ENCODE measurements at places on chromosomes 11 and 22.
A peak's percentile ranks its signal among the peaks of the same experiment; 100 is the strongest.

DNA sequence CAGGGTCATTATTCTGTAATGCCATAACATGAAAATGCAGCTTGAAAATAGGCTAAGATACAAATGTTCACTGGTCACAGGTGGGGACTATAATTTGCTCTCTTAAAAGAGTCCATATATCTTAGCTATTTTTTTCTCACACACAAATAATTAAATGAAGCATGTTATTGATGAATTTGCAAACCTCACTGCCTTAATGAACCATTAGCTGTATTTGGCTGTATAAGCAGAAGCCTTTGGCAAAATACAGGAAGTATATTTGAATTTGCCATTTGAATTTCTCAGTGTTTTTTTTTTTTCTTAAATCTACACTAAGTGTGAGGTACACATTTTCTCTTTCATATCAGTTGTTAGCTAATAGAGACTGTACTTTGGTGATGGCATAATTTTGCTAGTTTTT lies 38.7 kb downstream of the DDI1 start:
- no peak for DNase-seq

GRCh38 chr22:32801537-32802236 lies at the start of gene TIMP3:
TSS of gene TIMP3 (plus strand) at chr22:32801705. CDS start at chr22:32802002, 297 bp downstream.
- peak; percentile 83 for DNase-seq

- no peak for DNase-seq
Measured at GRCh38 chr11:94832604-94833235, 64.6 kb downstream of the AMOTL1 start.

GRCh38 chr11:31690041-31690440 lies 121.1 kb downstream of the PAX6 start:
- DNase-seq = peak; percentile 36

DNA sequence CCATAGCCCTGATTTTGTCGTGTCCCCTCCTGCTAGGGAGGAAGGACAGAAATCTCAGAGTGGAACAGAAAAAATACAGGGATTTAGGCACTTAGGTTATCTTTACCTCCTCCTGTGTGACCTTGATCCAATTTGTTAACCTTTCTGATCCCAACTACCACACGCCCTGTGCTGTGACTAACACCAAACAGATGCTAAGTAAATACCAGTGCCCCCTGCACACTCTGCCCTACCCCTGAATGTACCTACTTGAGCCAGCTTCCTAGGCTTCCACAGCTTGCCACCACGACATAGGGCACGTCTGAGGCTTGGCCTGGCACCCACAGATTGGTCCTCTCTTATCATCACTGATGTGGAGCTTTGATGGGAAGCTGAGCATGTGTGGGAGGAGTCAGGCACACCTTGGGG lies 9.2 kb downstream of the MYO18B start:
- no peak for DNase-seq

DNA sequence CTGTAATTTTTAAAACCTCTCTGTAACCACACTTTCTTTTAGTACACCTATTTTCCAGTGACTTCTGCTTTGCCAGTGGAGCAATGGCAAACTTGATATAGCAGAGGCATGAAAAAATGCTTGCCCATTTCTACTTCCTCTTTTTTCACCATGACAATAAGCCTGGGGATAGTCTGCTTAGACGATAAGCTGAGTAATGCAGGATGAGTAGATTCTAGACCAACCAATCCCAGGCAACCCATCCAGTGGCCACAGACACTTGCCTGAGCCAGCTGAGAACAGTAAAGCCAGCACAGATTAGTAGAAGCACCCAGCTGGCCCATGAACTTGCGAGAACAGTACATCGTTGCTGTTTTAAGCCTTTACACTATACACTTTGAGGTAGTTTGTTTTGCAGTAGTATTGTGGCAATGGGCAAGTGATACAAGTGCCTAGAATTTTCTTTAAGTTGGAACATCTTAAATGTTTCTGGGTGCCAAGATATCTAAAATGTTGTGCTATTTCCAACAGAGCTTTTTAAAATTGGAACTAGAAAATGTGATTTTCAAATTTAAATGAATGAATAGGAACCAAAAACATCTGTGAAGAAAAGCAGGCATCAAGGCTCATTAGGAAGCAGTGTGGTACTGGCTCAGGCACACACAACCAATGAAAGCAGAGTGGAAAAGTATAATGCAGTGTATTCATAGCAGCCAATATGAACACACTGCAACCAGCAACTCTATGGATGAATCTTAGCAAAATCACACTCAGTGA lies 37.7 kb downstream of the DDI1 start:
- no peak for DNase-seq

DNA sequence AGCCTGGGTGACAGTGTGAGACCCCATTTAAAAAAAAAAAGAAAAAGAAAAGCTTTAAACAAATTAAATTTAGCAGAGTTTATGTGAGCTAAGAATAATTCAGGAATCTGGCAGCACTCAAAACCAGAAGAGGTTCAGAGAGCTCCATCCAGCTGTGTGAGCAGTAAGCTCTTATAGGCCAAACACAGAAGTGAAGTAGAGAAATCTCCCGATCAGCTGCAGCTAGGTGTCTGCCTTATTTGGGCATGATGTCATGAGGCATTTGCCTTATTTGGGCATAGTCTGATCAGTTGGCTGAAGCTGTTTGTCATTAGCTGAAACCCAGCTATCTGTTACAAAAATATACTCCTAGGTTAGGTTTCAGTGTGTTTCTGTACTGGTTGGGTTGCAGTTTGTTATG lies 8.2 kb downstream of the MS4A15 start:
- DNase-seq = peak; percentile 22
